ENCODE measurements at places on chromosomes 7 and 10.

- no peak for DNase-seq
These were observed 188.9 kb downstream of the LRMDA start for GRCh38 chr10:75620356-75620755.

- DNase-seq = no peak
These were observed 441.8 kb upstream of the AKR1E2 start for GRCh38 chr10:4384245-4384644.

GRCh38 chr7:30175180-30175579, 40.4 kb downstream of the MTURN start:
- DNase-seq = no peak

GRCh38 chr10:776772-777171, 87.3 kb upstream of the DIP2C start:
- DNase-seq = no peak

DNA sequence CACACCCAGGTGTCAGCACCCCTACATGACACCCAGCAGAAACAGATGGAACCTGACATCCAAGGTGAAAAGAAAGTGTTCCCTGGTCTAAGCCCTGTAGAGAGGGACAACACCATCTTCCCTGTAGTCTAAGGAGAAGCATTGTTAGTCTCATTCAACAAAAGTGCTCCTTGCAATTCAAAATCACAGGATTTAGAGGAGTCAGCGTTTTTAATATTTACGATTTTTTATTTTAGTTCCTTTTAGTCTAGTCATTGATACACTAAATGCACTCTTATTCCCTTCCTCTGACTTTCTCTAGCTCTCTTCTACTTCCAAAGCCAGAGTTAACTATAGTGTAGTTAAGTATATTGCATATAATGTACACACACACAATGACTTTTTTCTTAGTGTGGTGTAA, 163.0 kb downstream of the TPK1 start:
- no peak for DNase-seq

- DNase-seq = no peak
These were observed 62.6 kb downstream of the DOCK4 start for GRCh38 chr7:112143582-112143981.

DNA sequence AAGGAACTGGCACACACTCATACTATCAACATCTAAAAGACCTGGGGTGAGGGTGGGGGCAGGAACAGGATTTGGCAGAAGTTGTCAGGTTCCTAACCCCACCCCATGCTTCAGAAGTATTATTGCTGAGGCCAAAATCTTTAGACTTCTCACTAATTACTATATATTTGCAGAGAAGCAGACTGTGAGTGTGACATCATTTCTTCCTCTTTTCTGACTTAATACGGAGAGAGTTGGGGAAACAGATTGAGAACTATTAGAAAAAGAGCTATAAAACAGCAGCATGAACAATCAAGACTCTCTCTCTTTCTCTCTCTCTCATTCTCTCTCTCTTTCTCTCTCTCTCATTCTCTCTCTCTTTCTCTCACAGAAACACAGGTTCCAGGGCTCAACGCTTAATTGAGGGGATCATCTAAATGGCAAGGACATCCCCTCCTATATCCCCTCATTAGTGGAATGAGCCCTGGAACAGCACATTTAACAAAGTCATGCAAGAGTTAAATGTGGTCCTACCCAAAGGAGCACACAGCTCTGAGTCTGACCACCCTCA, 94.8 kb downstream of the KCNMA1 start:
- no peak for DNase-seq
